ENCODE measurements at places on chromosomes 7 and 10.

GRCh38 chr10:32582946-32583345 lies 137.0 kb downstream of the CCDC7 start:
- no peak for DNase-seq

GRCh38 chr10:26931223-26931622 lies 70.5 kb upstream of the ABI1 start:
- no peak for DNase-seq

GRCh38 chr7:46352004-46352954 lies 431.2 kb upstream of the IGFBP3 start:
- DNase-seq: peak; percentile 60

DNA sequence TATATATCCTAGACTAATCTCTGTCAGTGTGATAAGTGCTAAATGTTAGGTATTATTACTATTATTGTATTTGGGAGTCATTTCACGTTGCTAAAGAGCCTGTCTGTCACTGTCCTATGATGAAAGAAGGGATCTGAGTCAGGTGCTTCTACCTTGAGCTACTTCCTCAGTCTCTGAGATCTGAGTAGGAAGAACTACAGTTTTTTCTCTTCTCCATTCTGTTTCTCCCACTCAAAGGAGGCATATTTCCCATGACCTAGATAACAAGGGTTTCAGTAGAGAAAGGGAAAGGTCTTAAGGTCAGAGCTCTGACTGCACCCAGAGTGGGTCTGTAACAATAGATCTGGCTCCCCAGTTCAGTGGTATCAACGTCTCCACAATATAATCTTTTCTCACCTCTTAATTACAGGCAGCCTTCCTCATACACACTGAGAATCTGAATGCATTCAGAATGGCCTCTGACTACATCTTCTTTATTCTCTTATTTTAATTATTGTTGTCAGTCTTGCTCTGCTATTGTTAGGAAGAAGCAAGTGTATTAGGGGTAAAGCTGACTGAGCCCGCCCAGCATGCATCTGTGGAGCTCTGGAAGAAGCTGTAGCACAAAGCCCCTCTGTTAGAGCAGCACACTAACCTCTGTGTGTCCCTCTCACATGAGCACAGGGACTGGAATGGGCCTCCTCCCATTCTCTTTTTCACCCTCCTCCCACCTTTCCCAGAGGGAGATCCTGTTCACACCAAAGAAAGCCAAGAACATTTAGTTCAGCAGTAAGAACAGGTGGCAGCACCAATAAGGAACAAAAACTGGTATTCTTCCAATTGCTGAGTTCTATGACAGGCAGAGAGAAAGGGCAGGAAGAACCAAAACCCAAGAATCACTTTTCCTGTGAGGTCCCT lies 38.1 kb downstream of the USP54 start:
- DNase-seq: no peak

- peak; percentile 77 for DNase-seq
These were observed 589 bp downstream of the LDB1 start for GRCh38 chr10:102119417-102120141.

DNA sequence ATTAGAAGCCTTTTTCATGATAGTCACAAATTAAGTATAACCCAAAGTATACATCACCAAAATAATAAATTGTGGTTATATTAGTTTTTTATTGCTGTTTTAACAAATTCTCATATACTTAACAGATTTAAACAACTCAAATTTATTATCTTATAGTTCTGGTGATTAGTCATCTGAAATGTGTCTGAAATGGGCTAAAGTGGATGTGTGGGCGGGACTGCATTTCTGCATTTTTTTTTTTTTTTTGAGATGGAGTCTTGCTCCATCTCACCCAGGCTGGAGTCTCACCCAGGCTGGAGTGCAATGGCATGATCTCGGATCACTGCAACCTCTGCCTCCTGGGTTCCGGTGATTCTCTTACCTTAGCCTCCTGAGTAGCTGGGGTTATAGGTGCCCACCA lies 891.5 kb upstream of the CELF2 start:
- DNase-seq: no peak

- no peak for DNase-seq
These were observed 10.7 kb downstream of the SEMA3D start for GRCh38 chr7:85176197-85176596.

GRCh38 chr7:135855846-135856245 lies 107.2 kb upstream of the FAM180A start:
- DNase-seq: no peak

GRCh38 chr7:98711945-98712344 lies 94.9 kb downstream of the NPTX2 start:
- no peak for DNase-seq

DNA sequence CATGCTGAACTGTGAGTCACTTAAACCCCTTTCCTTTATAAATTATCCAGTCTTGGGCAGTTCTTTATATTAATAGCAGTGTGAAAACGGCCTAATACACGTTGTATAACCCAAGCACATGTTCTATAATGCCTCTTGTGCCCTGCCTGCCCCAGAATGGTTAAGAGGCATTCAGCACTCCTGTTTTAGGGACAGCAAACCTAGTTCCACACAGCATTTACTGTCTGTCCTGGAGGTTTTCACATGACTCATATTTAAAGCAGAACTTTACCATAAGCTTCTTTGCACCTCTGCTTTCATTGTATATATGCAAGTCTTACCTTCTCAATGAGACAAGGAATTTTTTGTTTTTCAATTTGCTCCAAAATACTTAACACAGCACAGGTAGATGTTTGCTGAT lies 144.8 kb downstream of the ICA1 start:
- DNase-seq: no peak

Measured in NAMALWA (cell line).